OCI-M1 (cell line): ENCODE measurements at places on chromosomes 7 and 10.
A peak's percentile ranks its signal among the peaks of the same experiment; 100 is the strongest.

DNA sequence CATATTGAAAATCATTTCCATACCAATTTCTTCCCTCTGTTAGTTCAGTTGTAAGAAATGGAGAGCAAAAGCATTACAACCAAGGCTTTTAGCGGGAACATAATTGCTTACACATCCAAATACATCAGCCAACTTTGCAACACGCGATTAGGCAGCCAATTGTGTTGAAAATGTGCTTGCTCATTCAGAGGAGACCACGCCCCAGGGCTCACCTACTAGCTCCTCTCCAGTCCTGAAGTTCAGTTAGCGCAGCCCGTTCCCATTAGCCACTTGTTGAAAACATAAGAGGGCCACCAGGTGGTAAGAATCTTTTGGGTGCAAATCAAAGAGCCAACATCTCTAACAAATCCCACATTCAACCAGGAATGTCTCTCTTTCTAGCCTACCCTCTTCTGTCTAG lies 213.2 kb upstream of the MDFIC start:
- no peak for DNase-seq

GRCh38 chr7:49037346-49038210 lies 113.2 kb downstream of the CDC14C start:
- no peak for DNase-seq

GRCh38 chr7:157544980-157545680 lies 208.3 kb downstream of the DNAJB6 start:
- DNase-seq = no peak

DNA sequence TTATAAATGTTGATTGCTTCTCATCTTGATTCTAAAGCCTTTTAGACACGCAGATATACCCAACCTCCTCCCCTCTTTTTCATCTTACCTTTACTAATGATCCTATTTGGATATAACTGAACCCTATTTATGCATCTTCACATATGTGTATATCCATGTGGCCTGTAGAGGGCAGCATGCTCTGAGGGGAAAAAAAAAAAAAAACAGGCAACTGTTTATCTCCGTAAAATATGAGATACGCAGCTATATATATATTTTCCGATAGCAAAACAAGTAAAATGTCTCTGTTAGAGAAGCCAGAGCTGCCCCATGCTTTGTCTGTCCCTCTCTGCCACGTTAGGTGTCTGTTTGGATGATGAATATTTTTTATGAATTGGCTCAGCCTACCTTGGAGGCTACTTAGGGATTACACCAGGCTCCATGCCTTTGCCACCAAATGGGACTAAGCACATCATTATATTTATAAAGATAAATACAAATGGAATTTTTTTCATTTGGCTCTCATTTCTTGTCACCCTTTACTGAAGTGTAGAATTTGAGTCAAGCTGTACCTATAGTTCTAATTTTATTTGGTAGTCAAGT lies 174.8 kb upstream of the FZD1 start:
- DNase-seq = peak; percentile 8

GRCh38 chr10:48390933-48391845 lies 84.7 kb downstream of the MAPK8 start:
- peak; percentile 38 for DNase-seq

- DNase-seq = no peak
These were observed 64.3 kb downstream of the FAM171A1 start for GRCh38 chr10:15306735-15307280.

GRCh38 chr10:51522858-51523257 lies 176.5 kb downstream of the CSTF2T start:
- no peak for DNase-seq

DNA sequence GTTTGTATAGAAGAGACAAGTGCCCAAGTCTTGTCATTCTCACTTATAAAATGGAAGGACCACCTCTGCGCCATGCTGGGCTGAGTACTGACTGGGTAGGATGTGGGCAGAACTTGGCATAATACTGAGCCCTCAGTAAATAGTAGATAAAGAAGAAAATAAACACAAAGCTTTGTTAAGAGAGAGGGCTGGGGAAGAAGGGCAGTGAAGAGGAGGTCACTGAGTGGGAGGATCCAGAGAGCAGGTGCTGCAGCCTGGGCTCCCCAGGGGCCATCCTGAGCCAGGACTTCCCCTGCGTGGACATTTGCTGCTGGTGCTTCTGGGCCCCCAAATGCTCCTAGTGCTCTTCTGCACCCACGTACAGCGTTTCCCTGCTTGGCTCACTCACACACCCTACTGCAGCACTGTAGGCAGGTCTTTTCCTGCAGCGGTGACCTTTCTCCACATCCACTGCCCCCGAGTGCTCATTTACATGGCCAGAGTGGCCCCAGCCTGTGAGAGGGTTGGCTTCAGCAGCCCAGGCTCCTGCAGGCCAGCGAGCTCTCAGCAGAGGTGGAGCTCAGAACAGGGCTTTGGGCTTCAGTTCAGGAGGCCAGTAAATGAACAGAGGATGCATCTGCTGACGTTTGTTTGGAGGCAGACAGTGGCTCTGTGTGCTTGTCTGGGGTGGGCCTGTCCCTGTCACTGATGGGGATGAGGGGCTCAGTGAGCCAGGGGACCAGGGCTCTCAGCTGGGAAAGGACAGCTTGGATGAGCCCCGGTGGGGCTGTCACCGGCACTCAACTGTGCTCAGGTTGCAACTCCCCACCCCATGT lies 164.6 kb downstream of the ADARB2 start:
- DNase-seq = no peak

DNA sequence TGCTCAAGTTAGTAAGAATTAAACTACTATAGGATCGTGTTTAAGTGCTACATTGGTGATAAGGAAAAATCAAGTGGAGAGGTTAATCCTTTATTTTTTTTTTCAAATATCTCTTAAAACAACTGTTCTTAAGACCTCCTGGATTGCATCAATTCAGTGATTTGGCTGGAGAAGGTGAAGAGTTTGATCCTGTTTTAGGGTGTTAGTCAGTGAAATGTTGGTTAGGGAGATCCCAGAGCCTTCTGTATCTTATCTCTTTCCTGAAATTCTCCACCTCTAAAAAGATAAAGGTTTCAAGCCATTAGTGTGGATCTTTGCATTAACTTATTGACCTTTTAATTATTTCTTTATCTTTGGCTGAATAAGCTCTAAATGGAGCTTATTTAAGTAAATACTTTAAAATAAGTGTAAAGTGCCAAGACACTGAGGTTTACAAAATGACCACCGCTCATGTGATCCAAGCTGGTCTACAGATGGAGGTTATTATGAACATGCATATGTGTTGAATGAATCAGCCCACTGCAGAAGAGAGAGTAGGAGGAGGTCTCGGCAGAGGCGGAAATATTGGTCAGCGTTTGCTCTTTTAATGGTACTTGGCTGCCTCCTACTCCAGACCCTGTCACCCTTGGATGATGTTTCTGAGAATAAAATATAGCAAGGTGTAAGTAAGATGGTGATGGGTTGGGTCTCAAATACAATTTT lies 51.8 kb upstream of the BMPER start:
- DNase-seq = no peak

DNA sequence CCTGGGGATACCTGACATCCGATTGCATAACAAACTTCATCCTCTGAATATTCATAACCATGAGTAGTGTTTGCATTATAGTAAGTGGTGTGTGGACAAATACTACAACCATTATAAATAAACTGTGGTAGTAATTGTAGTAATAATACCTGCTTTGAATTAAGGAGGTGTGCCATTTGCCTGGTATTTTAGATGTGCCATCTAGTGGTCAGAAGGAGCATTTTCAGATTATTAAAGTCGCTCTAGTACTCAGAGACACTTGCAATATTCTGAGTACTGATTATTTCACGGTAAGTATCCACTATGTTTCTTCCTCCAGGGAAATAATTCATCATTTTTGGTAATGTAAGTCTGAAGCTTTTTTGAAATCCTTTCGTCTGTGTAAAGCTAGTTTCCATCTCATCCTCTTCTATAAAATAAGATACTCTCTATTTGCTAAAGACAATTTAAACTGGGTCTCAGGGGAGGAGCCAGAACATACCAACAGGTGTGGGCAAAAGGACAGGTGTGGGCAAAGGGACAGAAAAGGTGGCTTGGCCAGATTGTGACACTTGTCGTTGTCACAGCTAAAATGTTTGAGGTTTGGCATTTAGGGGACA lies 115.3 kb upstream of the WDR11 start:
- DNase-seq = peak; percentile 39

- no peak for DNase-seq
These were observed 609.0 kb downstream of the SDK1 start for GRCh38 chr7:3910054-3910453.

DNA sequence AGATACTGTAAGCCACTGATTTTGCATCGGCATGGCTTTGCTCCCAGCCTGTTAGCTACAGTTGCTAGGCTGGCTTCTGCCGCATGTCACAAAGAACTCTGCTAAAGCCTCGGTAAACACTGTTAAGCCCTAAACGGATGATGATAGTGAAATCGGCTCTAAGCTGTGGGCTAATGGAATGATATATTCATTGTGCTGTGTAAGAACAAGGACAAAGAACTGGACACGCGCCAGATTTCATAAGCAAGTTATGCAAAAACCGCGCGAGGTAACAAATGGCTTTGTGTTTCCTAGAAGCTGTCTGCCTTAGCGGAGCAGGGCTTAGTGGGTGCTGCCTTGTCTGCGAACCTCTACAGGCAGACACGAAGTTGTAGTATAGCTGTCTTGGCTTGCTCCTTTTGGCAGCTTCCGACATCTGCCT lies 331.3 kb upstream of the COBL start:
- no peak for DNase-seq

DNA sequence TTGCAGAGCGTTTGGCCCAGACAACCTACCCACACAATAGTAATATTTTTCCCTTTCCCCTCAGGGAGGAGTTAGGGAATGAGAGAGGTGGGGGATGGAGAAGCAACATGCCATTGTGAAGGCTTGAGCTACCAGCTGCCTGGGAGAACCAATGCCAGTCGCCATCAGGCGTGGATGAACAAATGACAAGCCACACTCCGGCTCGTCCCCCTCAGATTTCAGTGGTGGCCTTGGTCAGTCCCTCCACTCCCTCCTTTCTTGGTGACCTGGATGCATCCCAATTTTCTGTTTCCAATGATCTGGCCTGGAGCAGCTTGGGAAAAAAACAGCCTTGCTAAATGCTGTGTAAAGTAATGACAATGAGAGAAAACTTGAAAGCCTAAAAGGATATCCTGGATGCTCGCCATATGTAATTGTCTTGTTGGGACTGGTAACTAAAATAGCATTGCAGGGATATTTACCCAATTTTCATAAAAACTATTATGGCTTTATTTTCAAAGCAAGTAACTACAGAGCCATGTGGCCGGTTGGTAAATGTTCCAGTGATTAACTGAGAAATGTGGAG lies 110.7 kb downstream of the ICA1 start:
- no peak for DNase-seq

DNA sequence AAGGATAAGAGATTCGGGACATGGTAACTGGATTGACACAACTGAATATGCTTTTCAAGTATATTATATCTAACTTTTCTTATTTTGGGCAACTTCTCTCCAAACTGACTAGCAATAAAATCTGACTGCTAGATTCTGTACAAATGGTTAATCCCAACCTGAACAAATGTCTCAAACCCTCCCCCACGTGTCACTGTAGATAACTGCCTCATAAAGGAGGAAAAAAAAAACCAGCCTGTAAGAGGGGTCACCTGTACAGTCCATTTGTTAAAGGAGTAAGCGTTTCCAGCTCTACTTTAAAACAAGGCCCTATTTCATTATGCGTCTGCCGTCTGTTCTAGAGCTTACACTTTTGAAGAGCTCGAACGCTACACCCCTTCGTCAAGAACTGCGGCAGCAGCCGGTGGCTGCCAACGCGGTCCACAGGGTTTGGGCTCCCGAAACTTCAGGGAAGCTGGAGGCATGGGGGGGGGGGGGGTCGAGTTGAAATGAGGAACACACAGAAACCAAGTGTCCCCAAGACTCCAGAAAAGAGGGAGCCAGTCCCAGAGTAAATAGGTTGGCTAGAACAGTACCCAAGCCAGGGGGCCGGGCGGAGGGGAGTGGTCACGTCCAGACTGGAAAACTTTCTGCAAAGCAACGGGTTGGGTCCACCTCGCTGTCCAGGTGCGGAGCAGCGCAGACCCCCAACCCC lies 492 bp downstream of the COG5 start:
- peak; percentile 79 for DNase-seq

- no peak for DNase-seq
These were observed 156.3 kb downstream of the EMX2 start for GRCh38 chr10:117698809-117699208.

- DNase-seq = no peak
These were observed 25.2 kb downstream of the ADAP1 start for GRCh38 chr7:929311-929711.

DNA sequence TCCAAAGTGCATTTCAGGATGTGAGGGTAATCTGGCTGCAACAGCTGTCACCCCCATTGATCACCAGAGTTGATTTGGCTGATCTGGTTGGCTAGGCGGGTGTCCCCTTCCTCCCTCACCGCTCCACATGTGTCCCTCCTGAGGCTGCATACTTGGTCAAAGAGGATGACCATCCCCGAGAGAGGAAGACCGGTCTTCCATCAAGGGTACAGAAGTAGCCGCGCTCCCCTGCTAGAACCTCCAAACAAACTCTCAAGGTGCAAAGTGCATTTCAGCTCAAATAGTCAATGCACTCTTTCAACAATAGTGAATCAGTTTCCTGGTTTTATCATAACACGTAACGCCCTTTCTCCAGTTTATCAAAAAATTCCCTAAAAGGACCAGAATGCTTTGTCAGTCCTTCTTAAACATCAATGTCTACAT lies 44.6 kb downstream of the CARD11 start:
- DNase-seq = no peak

GRCh38 chr7:30831227-30831626 lies 60.0 kb downstream of the MINDY4 start:
- no peak for DNase-seq

DNA sequence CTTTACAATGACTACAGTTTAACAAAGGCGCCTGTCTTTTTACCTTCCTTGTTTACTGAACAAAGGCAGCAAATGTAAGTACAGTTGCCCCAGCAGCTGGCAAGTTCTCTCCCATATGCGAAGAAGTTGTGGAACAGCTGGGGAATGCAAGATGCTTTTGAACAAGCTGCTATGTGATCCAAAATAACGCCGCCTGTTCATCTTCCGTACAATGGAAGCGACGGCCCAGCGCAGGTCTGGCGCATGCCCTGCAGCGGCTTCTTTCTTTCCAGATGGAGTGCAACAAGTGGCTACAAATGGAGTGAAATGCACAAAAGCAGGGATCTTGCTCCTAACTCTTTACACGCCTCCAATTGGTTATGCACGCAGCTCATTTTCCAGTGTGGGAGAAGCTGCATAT lies 97.0 kb upstream of the SVIL start:
- DNase-seq = no peak
